ENCODE measurements at places on chromosomes 11 and 22.

DNA sequence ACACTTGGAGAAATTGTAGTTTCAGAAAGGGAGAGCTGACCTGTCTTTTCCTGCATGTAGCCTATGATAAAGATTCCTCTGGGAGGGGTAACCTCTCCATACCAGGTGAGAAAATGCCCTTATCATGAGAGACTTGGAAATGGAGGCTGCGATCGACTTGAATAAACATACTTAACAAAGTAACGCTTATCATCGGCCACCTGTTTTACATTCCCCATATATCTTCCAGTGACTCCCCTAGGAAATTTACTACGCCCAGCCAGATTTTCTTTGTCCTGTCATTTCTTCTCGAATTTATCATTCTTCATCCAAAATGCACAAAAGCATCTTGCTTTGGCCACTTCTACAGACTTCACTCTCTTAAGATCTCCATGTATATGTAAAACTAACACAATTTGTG is 143.5 kb downstream of the CCDC81 start:
- no peak for DNase-seq
- no peaks in the 10 kb centered on the region for H3K27me3 ChIP-seq
- no peaks in the 10 kb centered on the region for H3K4me1 ChIP-seq
- H3K27ac ChIP-seq = no peak overlapping the region

DNA sequence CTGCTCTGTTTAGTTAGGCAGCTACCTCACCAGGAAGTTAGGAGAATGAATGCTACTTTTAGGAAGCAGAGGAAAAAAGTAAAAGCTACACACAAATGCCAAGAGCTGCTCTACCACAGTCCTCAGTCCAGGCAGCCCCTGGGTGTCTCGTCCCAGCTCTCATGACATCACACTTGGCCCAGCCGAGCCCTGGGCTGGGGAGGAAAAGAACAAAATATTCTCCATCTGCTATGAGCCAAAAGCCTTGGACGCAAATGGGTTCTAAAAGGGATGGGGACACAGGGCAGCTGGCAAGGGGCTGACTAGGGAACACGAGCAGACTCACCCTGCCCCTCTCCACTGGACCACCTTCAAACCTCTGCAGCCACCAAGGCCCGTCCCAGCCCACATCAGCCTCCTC is 26.1 kb downstream of the TMEM184B start:
- H3K4me3 ChIP-seq = no peak overlapping the region
- no peak overlapping the region for H3K27ac ChIP-seq
- no peaks in the 10 kb centered on the region for H3K4me1 ChIP-seq
- no peak for DNase-seq

GRCh38 chr11:46373787-46374740 is 7.4 kb upstream of the MDK start:
- no peaks in the 10 kb centered on the region for H3K27me3 ChIP-seq
- H3K36me3 ChIP-seq = peaks cover 34% of the 10 kb centered on the region
- H3K4me1 ChIP-seq = no peaks in the 10 kb centered on the region
- H3K27ac ChIP-seq = no peak overlapping the region

GRCh38 chr11:15969701-15970329 is 386.5 kb downstream of the SOX6 start:
- H3K27me3 ChIP-seq = peaks cover 2% of the 10 kb centered on the region
- H3K36me3 ChIP-seq = no peaks in the 10 kb centered on the region
- H3K4me3 ChIP-seq = no peak overlapping the region
- no peak for DNase-seq
- H3K4me1 ChIP-seq = no peaks in the 10 kb centered on the region
- H3K27ac ChIP-seq = no peak overlapping the region

GRCh38 chr11:65882120-65883057 is 2.8 kb downstream of the CTSW start:
- no peak for DNase-seq
- no peak overlapping the region for H3K27ac ChIP-seq
- H3K4me1 ChIP-seq = peaks cover 40% of the 10 kb centered on the region
- H3K27me3 ChIP-seq = no peaks in the 10 kb centered on the region
